KG1 (cell line): ENCODE measurements at places on chromosomes 5 and 9.

DNA sequence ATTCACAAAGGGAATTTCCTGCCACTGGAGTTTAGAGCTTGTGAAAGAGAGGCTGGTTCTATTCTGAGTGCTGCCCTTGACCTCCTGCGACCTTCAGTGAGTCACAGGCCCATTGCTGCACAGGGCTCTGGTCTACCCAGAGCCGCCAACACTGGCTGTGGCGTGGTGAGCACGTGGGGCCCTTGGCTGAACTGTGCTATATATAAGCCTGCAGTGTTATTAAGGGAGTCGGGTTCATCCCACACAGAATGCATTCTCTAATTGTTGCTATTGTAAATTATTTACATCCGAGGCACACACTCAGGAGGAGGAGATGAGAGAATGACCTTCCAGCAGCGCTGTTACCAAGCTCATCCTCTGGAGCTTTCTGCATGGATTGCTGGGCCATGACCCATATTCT lies 47.1 kb downstream of the BRINP1 start:
- DNase-seq: no peak

DNA sequence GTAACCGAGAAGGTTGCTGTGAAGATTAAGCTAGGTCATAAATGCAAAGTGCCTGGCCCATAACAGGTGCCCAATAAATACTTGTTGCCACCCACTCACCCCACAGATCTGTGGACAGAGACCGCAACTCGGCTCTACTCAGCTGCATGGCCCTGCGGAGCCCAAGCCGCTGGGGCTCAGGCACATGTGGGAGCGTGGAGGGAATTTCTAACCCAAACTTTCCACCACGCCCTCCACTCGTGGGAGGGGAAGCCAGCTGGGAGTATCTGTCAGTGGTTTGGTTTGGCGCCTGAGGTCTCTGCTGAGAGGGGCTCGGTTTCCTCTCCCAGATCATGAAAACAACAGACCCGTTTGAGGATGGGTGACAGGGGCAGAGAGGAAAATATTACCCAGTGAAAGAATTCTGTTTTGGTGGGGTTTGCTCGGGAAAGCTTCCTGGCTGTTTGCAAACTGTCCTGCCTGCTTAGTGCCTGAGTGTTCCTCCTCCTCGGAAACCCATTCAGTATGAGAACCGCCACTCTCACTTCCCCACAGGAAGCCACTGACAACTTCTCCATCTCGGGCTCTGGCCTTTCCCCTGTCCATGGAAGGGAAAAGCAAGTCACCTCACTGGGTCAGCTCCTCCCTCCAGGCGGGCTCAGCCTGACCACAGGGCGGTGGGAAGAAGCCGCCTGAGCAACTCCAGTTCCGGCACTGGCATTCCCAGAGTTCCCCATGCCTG lies 60.1 kb downstream of the RGS3 start:
- no peak for DNase-seq

DNA sequence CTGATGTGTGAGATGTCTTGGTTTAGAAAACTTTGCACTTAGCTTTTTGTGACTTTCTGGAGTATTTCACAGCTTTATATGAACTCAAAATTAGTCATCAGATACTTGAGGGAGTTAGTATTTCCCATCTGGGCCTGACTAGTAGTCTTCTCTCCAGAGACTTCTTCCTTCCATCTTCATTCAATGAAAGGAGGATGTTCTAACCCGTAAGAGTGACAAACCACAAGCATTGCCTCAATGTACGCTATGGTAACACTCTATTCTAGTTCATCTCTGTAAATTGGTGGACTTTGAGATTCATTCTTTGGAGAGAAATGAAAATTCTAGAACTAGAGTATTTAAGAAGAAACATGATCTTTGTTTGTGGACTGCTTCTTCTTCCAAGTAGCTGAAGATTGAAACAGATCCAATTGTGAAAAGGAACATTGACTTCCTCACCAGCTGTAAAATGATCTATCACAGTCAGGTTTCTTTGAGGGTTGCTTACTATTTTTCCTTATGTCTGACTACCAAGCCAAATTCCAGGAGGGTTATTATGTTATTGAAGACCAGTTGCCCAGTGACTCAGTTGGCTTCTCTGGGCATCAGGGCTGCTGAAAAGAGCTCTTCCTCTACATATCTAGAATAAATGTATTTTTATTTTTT lies 157.6 kb downstream of the SLC12A2 start:
- no peak for DNase-seq

- DNase-seq: no peak
Observed at GRCh38 chr5:6043491-6044310, 334.6 kb downstream of the MED10 start.

GRCh38 chr5:36150676-36151433 lies 832 bp downstream of the LMBRD2 start:
- peak; percentile 11 for DNase-seq

DNA sequence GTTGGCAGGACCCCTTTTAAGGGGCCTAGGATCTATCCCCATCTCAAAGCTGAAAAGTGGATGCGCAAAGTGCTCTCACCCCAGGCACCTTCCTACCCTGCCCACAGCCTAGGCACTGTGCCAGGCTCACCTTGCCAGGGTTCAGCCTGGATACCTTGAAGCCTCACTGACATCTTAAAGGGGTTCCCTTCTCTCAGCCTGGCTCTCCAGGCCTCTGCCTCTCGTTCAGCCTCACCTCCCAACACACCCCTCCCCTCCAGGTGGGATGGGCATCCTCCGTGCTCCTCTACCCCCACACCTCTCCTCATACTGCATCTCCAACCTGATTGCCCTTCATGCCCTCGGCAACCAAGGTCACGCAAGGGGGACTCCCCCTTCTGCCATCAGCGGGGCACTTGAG lies 25.5 kb downstream of the TNIP1 start:
- no peak for DNase-seq

DNA sequence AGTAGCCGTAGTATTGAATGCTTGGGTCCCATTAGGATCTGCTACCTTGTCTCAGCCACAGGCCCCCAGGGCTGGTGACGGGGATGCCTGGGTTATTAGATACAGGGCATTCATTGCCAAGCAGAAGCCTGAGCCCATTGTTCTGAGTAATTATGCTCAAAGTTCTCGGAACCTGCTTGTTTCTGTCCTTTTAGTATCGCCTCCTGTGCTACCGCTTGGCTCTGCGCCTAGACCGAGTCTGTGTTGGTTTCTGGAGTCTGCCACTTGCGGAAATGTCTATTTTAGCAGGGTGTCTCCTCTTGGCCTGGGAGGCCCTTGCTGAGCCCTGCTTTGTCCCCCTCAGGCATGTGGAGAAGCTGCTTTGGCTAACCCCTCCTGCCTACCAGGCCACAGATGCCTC lies 506.1 kb downstream of the BNC2 start:
- no peak for DNase-seq

- no peak for DNase-seq
Observed at GRCh38 chr9:124343533-124344290, 71.5 kb downstream of the PSMB7 start.

GRCh38 chr5:148957591-148958202 lies 105.2 kb downstream of the SH3TC2 start:
- peak; percentile 1 for DNase-seq

- no peak for DNase-seq
Observed at GRCh38 chr5:169719360-169720314, 82.6 kb downstream of the DOCK2 start.

- DNase-seq: no peak
Observed at GRCh38 chr9:1532171-1532570, 482.0 kb downstream of the DMRT2 start.

DNA sequence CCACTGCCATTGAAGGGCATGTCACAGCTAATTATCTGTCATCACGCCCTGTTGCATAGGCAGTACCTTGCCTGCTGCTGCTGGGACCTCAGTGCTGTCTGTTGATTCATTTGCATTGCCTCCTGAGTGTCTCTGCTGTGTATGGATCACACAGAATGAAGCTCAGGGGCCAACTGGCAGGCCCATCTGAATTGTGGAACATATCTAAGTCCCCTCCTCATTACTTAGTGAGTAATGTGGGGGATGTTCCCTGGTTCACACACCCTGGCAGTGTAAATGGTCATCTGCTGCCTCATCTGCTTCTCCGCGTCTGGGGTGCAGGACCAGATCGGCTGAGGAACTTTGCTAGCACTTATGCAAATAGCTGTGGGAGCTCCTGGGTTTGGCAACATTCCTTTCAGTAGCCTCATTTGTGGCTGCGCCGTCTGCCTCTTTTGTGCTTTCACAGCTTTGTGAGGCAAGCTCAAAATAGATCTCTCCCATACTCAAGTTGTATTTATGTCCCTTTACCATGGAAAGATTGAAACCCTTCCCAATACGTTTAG lies 25.4 kb downstream of the TYRP1 start:
- DNase-seq: no peak

GRCh38 chr5:174610968-174611367 lies 113.4 kb upstream of the MSX2 start:
- no peak for DNase-seq

GRCh38 chr9:37575511-37575914 lies 667 bp downstream of the FBXO10 start:
- no peak for DNase-seq

DNA sequence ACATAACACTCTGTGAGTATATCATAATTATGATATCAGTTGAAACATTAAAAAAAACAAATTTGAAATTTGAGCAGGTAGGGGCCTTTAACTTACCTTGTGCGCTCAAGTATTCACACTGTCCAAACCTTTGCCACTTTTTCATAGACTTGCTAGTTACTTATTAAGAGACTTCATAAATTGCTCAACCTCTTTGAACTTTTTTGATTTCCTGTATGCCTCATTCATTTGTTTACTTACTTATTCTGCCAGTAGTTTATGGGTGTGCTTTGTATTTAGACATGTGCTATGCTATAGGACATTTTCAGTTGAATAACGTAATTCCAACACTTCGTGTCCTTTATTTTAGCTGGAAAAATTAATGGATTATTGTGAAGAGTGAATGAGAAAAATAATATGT lies 204.8 kb downstream of the HCN1 start:
- DNase-seq: no peak

DNA sequence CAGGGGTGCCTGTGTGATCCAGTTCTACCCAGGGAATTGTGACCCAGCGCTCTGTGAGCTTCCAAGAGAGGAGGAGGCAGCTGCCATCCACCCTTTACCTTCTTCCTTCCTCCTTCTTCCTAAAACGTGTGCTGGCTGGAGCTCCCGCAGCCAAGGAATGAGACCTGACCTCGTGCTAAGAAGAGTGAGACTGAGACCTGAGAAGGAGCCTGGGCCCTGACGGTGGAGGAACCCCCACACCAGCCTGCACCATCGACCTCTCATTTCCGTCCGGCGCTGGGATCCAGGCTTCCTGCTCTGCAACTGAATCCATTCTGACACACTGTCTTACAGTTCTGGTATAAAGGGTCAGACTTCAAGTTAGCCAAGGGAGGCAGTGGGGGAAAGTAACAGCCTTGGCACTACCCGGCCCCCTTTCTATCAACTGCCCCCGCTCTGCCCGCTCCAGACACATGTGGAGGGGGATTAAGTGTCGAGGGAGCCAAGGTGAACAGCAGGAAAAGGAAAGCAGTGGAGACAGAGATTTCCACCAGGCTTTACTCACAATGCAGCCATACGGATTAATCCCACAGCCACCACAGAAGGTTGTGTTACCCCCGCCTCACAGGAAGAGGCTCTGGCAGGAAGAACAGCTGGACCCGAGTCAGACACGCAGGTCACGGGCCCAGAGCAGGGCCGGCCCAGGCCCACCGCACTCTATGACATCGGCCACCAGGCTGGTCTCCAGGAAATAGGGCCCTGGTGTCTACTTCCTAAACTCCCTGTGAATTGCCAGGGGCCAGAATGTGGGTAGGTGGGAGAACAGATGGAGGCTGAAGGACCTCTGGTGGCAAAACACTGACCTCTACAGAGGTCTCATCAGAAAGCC lies 15.8 kb downstream of the MGAT1 start:
- no peak for DNase-seq

DNA sequence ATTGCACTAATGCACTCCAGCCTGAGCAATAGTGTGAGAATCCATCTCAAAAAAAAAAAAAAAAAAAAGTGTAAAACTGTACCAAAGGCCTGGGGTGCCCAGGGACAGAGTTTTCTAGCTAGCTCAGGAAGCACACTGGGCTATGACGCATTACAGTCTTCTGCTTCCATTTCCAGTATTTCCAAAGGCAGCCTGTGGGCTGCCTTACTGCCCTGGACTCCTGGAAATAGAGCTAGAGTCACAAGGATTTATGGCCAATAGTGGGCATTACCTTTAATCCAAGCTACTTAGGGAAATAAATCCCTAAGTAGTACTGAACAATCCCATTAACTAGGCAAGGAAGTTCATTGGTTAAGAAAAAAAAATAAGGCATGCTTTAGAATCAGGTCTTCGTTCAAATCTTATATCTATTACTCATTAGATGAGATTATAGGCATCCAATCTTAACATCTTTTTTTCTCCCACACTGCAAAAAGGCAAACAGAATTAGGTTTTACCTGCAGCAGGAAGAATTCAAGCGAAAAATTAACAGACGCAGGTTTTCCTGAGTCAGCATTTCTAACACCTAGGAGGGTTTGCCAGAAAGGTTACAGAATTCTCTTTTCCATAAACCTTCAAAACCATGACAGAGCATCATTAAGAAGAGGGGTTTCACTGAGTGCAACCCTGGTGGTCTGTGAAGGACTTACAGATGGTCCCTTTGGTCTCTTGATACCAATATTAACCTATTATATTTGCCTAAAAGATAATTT lies 85.6 kb upstream of the CCDC112 start:
- DNase-seq: no peak

- DNase-seq: no peak
Observed at GRCh38 chr9:137241490-137242268, 592 bp downstream of the TUBB4B start.

- no peak for DNase-seq
Observed at GRCh38 chr9:13628526-13628925, 349.0 kb upstream of the MPDZ start.

GRCh38 chr9:134734270-134734669 lies 92.7 kb downstream of the COL5A1 start:
- no peak for DNase-seq

DNA sequence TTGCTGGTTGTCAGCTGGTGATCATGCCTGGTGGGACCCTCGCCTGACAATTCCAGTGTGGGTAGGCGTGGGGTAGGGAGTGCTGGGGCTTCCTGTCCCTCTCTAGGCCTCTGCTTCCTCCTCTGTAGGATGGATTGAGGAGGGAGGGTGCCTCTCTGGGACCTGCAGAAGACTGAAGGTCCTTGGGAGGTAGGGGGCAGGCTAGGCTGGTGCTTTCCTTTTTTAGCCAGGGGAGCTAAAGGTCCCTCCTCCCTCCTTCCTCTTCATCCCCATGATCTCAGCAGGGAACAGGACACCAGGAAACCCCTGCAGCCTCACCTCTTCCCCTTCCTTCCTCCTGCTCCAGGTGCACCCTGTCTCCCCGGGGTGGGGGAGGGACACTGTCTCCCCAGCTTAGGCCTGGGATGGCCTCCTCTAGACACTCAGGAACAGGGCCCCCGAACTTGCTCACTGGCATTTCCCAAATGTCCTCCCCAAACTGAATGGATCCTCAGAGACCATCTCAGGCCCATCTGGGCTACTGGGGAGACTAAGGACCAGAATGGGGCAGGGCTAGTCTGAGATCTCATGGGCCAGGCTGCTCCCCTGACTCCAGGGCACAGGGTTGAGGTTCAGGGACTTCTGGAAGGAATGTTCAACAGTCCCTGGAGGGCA lies 8.4 kb downstream of the SH2D3C start:
- DNase-seq: no peak

GRCh38 chr9:114953959-114954358 lies 23.6 kb upstream of the TNFSF8 start:
- DNase-seq: no peak

GRCh38 chr9:77218612-77219011 lies 41.3 kb downstream of the VPS13A start:
- no peak for DNase-seq
